Mesothelial cell of epicardium (in vitro differentiated cells): ENCODE measurements at places on chromosomes 13 and 19.

DNA sequence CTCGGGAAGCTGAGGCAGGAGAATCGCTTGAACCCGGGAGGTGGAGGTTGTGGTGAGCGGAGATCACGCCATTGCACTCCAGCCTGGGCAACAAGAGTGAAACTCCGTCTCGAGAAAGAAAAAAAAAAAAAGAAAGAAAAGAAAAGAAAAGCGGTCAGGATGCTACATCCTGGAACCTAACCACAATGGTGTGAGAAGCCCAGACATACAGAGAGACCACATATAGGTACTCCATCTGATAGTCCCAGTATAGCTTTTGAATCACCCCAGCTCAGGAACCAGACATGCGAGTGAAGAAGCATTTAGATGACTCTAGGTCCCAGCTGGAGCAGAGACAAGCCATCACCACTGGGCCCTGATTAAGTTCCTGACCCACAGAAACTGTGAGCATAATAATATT lies 3.2 kb downstream of the IFNL1 start:
- no peak for DNase-seq

- DNase-seq: no peak
Measured at GRCh38 chr13:98020271-98020670, 66.8 kb downstream of the IPO5 start.

- no peak for DNase-seq
Measured at GRCh38 chr19:45791744-45792469, 738 bp downstream of the DMWD start.

- DNase-seq: no peak
Measured at GRCh38 chr19:12111176-12111575, 29.0 kb downstream of the ZNF20 start.

DNA sequence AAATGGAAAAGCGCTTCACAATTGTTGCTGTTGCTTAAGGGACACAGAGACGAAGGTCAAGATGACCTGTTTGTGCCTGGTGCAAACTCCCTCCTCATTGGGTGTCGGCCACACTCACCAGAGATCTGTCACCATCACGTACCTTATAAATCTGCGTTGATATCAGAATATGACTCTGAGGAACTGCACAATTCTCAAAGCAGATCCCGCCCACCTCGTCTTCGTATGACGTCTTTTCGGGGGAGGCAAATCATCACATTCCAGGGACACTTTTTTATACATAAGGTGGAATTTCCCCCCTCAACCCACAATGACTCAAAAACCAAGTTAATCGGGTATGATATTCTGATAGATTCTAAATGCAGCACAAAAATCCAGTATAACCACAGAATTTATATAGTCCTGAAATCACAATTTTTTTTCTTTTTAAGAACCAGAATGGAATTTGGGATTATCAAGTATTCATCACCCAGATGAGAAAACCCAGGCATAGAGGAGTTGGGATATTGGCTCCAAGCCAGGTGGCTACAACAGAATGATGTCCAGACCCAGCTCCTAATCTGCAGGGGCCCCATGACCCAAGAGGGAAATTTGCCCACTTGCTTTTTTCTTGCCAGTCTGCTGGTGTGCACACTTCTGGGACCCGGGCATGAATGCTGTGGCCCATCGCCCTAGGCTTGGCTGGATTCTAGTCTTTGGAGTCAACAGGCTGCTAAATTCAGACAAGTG lies 50.6 kb upstream of the MTIF3 start:
- no peak for DNase-seq

DNA sequence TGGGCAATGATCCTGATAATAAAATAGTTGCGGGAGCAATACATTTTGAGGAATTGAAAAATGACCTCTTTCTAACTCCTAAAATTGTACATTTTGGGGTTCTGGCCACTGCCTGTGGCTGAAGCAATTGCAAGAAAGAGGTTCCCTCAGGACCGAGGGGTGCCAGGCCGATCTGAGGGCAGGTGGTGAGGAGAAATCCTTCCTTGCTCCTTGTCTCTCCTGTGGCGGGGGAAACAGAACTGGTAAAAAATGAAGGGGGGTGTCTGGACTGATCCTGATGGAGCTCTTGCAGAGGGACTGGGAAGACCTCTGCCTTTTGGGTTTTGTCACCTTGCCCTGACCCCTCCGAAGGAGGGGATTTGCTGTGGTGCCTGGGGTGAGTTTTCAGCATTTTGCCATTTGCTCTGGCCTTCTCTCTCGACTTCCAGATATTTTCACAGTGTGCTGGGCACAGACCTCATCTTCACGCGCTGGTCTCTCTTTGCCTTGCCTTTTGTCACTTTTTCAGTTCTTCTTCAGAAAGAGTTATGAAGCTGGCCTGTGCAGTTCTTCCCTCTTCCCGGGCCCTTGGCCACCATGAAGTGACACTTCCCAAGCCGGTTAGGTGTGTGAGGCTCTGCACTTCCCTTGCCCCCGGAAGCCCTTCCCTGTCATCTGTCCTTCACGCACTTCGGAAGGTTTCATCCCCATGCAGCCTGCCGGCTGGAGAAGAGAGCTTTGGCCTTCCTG lies 22.2 kb downstream of the NFIX start:
- no peak for DNase-seq

DNA sequence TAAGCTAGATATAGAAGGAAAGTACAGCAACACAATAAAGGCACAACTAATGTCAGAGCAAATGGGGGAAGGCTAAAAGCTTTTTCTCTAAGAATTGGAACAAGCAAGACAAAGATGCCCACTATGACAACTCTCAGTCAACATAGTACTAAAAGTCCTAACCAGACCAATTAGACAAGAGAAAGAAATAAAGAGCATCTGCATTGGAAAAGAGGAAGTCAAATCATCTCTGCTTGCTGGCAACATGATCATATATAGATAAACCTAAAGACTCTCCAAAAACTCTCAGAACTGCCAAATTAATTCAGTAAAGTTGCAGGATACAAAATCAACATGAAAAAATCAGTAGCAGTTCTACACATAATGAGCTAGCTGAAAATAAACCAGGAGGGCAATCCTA lies 542.0 kb downstream of the DIAPH3 start:
- DNase-seq: no peak

- no peak for DNase-seq
Measured at GRCh38 chr13:100436099-100436498, 152.5 kb downstream of the GGACT start.

- DNase-seq: no peak
Measured at GRCh38 chr13:30509254-30510050, 43.7 kb upstream of the HMGB1 start.
